Mucosa of descending colon (tissue), 3 donors: ENCODE measurements at places on chromosomes 4 and X. TPM values are rescaled to one million over a fixed set of nuclear protein-coding genes. Genes with fewer than 3 reads are reported as not detected.

- no peak for DNase-seq
Observed at GRCh38 chrX:55486736-55487135, 2.9 kb downstream of the USP51 start.

The IL13RA2 gene
- 0.22 TPM for total RNA-seq

The MEPE gene
- not detected for total RNA-seq

DNA sequence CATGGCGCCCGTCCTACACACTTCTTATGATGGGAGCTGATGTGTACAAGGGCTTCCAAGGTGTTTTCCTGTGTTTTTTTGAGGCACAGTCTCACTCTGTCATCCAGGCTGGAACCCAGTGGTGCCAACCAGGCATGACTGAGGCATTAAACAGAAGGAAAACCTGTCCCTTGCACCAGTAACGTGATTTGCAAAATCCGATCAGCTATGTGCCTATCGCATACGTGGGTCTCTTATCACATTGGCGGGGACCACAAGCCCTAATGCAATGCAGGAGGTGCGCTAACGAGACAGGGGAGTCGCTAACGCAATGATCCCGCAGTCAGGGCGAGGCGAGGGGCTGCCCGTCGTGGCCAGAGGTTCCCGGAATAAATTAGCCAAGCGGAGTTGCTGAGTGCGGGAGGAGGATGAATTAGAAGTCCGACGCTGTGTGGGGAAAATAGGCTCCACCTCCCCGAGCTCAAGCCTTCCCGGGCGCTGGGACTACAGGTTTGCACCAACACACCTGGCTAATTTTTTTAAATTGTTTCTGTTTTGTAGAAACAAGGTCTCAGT is 162.7 kb downstream of the SHOX start:
- DNase-seq = no peak

The INPP4B gene
- total RNA-seq = 24.1 TPM

- no peak for DNase-seq
Observed at GRCh38 chr4:125484912-125485311, 170.2 kb downstream of the FAT4 start.

The GYPE gene
- not detected for total RNA-seq

The ZNF711 gene
- 2.1 TPM for total RNA-seq

The CTAG1B gene
- not detected for total RNA-seq

DNA sequence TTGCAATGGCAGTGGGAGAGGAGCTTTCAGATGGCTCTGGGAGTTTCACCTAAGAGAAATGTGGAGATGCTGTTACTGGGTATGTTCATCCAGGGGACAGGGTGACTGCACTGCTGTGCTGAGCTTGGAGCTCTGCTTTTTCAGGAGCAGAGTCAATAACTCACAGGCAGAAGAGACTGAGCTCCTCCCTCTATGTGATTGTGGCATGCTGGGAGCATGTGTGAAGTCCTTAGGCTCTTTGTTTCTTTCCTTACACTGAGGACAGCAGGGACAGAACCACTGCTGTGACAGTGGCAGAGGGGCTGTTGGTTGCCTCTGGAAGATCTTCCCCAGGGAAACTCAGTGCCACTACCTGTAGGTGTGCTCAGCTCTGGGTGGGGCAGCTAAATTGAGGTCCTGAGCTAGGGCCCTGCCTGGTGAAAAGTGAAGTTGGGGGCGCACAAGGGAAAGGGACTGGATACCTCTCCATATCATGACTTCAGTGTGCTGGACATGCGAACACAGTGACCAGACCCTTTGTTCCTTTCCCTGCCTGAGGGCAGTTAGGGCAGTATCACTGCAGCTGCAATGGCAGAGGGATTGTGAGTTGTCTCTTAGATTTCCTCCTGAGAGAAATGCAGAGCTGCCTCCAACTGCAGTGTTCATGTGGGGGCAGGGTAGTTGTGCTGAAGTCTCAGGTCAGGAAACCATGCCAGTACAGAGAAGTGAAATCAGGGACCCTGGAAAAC is 156.7 kb downstream of the TENT5D start:
- no peak for DNase-seq

GRCh38 chrX:19225909-19226308 is 103.6 kb upstream of the ADGRG2 start:
- DNase-seq = peak; percentile 7

DNA sequence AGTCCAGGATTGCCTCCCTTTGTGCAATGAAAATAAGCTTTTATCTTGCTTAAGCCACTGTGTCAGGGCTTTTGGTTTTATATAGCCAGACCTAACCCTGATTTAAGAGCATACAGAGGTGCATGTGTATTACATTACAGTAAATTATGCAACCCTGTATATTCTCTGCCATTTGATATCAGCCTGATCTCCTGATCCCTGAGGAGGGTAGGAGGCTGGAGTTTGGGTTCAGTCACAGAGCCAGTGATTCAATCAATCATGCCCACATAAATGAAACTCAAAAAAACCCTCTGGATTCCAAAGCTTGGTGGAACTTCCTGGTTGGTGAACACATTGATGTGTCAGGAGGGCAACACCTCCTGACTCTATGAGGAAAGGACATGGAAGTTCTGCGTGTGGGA is 7.3 kb upstream of the KLHL8 start:
- no peak for DNase-seq

The F9 gene
- total RNA-seq = not detected

- no peak for DNase-seq
Observed at GRCh38 chr4:1421657-1422056, 15.4 kb upstream of the NKX1-1 start.

The MBNL3 gene
- 40.6 TPM for total RNA-seq

GRCh38 chr4:187632260-187632995 is 363.1 kb upstream of the ZFP42 start:
- DNase-seq = no peak
